ENCODE measurements at places on chromosomes 3 and 15.

DNA sequence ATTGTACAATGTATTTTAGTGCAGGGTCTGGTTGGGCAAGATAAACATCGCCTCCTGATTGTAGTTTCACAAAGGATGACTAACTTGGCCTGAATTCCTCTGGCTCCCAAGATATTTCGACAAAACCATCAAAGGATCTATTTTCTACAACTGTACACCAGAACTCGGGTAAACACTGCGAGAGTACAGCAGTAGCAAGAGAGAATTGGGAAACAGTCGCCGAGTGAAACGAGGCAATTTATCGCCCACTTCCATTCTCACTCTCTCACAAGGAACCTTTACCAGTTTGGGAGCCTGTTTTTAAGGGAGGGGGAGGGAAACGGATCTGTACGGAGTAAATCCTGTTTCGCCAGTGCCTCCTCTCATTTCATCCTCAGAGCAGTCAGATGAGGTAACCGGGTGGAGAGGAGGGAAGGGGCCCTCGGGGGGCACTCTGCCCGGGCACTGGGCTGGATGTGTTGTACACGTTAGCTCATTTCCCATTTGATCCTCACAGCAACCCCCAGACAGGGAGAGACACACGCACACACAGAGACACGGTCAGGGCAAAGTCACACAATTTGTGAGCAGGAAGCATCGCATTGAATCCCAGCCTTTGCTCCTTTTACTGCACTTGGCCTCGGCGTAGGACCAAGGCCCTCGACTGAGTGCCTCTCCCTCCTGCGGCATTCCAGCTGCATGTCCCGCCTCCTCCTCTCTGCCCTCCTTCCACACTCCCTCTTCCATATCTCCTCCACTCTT, 120.1 kb downstream of the LIPC start:
- no peak for DNase-seq

GRCh38 chr3:148938936-148939335, 52.4 kb upstream of the GYG1 start:
- no peak for DNase-seq

GRCh38 chr3:111895071-111895470, 36.0 kb downstream of the PHLDB2 start:
- no peak for DNase-seq

GRCh38 chr3:168659015-168659414, 563.3 kb upstream of the GOLIM4 start:
- no peak for DNase-seq

DNA sequence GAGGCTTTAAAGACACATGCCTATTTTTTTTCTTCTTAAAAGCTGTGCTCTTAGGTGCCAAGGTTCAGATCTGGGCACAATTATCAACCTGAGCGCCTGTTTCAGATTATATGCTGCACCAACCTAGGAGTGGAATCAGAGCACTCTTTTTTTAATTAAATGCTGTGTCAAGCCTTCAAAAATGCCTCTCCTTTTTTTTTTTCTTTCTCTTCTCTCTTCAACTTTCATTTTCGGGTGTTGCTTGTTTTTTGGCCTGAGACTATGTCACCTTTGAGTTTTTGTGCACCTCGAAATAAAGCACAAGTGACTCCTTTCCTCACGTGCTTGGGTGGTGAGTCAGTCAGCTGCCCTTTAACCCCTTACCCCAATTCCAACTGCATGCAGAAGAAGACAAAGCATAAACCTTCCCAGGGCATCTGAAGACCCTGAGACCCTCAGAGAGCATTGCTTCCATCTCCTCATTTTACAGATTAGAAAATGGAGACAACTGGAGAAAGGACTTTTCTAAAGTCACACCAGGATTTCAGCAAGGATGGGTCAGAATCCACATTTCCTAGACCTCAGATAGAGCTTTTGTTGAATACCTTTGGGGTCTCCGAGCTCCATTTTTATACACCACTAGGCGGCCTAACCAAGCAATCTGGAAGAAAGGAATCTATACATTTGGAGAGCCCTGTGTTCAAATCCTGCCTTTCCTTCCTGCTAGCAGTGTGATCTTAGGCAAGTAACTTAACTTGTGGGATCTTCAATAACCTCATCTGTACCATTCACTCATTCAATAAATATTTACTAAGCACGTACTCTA, 631 bp upstream of the PRICKLE2 start:
- DNase-seq = no peak

- no peak for DNase-seq
These were observed 88.0 kb downstream of the CRTC3 start for GRCh38 chr15:90617668-90618097.

GRCh38 chr3:49610666-49611280, 56.5 kb downstream of the BSN start:
- DNase-seq = no peak

DNA sequence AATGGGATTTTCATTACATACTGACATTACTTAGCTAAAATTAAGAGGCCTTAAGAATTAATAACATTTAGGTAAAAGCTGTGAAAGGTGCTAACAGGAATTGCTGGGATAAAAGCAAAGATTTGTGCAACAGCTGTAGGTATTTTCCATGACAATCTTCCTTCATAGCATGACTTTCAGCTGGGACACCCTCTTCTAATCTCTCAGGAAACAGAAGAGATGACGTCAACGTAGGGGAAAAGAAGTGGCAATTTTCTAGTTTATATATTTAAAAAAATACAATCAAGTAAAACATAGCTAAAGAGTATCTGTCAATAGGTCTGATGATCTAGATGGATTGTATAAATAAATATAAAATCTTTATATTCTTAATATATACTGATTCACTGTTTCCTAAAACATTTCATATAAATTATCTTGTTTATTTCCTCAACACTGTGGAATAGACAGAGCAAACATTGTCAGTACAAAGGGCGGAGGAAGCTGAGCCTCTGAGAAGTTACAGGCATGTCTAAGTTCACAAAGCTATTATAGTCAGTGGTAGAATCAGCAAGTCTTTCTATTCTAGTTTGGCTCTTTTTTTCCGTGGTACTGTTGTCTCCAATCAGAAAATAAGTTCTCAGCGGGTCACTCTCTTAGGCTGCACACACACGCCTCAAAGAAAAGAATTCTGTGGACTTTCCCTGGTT, 217.0 kb downstream of the P3H2 start:
- DNase-seq = no peak

- DNase-seq = no peak
These were observed 527.3 kb downstream of the SHQ1 start for GRCh38 chr3:72320955-72321303.

- no peak for DNase-seq
These were observed 451.6 kb upstream of the TPRG1 start for GRCh38 chr3:188720215-188720614.

DNA sequence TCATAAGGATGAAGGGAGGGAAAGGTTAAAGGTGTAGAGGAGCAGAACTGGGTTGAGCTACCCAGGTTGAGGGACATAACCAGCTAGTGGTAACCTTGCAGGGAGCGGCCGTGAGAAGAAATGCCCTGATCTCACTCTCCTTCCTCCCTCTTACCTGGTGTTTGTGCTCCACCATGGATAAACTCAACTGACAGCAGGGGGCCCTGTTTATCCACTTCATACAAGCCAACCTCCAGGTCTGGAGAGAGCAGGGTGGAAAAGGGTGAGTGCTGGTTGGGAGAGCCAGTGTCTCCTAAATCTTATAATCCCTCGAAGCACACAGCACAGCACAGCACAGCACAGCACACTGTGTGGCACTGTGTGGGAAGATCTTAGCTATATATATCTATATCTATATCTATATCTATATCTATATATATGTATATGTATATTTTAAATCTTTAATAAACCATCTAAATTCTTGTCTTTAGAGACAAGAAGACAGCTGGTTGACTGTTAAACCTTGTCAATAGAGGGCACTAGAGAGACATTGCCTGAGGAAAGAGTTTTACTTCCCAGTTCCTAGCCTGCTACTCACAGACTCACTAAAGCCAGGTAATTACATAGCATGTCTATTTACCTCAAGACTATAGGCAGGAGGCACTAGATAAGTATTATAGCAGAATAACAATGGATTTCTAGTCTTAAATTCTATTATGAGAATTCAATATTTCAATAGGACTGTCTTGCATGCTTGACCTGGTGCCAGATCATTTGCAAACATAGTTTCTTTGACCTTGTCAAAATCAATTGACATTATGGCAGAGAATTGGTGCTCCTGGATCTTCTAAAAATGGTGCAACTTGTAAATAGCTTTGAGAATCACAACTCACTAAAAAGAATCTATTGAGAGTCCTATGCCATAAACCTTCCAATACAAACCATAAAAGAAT, 21.7 kb upstream of the FMN1 start:
- no peak for DNase-seq

DNA sequence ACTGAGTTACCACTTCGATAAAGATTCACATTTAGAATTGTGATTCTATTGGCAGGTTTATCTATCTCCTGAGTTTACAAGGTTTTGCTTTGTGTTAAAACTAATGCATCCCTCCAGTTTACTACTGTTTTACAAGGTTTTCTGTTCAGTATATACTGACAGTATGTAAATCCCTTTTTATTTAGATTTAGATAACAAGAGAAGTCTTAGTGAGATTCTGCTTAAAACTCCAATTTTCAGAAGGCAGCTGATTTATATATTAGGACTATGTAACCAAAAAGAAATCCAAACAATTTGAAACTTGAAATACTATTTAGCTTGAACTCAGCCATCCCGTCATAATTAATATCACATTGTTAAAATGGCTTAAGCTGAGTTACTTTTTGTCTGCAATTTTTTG, 619.2 kb downstream of the NAALADL2 start:
- no peak for DNase-seq

DNA sequence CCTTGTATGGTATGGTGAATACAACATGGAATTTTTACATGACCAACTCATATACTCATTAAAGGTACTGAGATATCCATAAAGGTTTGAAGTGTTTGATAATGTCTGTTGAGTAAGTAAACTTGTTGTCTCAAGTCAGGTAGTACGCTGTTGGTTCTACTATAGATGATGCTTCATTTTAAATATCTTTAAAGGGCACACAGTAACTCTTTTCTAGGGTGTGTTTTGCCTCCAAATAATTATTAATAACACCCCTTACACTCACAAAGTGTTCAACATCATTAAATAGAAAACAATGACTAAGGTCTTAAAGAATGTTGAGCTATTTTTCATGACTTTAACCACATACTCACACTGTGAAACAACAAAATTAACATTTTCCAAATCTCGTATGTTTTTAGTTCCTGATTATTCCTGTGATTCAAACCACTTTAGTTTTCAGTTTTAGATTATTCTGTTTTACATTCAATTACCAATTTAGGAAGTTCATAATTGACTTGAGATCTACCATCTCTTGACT, 220.0 kb upstream of the NANOGP8 start:
- no peak for DNase-seq

DNA sequence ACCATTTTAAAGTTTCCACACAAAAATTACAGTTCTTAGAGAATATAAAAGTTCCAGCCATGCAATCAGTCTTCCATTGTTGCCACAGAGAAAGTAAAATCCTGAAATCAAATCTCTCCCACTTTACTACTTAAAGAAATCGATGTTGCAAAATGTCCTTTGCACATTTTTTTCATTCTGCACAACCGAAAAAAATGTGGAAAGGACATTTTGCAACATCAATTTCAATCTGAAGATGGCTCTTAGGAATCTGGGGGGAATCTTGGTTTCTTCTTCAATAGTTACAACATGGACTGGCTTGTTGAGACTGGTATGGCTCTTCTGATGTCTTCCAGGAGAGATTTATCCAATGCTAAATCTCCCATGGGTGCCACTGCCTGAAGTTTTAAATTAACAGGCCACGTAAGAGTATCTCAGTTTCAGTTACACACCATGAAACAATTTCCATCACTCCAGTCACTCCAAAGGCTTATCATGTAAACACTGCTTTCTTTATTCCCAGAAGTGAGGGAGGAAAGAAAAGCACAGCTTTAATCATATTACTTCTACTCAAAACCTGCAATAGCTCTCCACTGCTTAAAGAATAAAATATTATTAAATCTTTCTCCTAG, 55.8 kb upstream of the CTNNB1 start:
- no peak for DNase-seq

GRCh38 chr3:156675830-156676767, 1.7 kb downstream of the TIPARP start:
- no peak for DNase-seq

GRCh38 chr3:47365213-47366153, 15.3 kb upstream of the PTPN23 start:
- no peak for DNase-seq

GRCh38 chr3:172643506-172644179, 67.2 kb downstream of the NCEH1 start:
- DNase-seq = no peak

DNA sequence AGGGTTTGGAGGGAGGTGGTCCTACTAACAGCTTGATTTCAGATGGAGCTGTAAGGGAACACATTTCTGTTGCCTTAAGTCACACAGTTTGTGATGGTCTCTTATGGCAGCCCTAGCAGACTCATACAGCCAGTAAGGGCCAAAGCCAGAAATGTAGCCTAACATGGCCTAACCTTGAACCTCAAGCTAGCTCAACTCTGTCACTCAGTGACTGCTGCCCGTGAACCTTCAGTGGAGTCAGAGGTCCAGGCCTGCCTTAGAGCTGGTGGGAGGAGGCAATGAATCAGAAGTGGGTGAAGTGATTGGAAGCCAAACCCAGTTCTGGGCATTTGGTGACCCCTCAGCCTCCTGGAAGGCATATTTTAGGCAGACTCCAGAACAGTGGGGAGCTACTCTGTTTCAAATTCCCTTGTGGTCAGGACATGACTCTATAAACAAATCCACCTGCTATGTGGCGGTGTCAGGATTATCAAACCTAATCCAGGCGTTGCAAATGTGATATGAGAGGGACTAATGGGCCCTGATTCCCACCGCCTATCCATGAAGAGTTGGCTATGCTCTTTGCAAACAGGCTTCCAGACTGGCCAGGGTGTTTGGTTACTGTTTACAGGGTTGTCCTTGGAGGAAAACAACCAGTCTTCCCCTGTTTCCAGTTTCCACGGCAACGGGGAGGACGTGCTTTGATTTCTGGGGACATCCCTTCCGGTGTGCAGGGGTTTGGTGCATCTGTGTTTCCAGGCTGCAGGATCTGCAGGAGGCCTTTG, 105.9 kb upstream of the AGBL1 start:
- DNase-seq = no peak

DNA sequence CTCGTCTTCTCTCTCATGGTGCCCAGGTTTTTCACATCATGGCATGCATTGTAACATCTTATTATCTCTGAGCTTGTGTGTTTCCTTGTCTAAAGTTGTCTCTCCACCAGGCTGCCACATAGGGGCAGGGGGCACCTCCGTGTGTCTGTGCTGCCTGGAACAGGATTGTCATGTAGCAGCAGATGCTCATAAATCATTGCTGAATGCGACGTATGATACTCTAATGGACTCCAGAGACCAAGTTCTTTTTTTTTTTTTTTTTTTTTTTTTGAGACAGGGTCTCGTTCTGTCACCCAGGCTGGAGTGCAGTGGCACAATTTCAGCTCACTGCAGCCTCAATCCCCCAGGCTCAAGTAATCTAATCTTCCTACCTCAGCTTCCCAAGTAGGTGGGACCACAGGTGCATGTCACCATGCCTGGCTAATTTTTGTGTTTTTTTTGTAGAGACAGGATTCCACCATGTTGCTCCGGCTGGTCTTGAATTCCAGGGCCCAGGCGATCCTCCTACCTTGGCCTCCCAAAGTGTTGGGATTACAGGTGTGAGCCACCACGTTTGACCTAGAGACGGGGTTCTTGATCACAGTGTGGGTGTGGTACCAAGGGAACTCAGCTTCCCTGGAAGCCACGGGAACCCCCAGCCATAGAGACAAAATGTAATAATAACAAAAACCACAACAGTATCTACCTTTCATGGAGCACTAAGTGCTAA, 4.7 kb upstream of the DNASE1L3 start:
- DNase-seq = no peak

- no peak for DNase-seq
These were observed 1.8 kb downstream of the TM4SF1 start for GRCh38 chr3:149375501-149376196.

- DNase-seq = no peak
These were observed 111.8 kb upstream of the TMC3 start for GRCh38 chr15:81485806-81486205.

Measured in stimulated activated CD8-positive, alpha-beta memory T cell treated with anti-CD3 and anti-CD28 coated beads, Interleukin-7, amount 100 ng/mL, for 1 hour (primary cell).